ENCODE measurements at places on chromosomes 2 and 18.

DNA sequence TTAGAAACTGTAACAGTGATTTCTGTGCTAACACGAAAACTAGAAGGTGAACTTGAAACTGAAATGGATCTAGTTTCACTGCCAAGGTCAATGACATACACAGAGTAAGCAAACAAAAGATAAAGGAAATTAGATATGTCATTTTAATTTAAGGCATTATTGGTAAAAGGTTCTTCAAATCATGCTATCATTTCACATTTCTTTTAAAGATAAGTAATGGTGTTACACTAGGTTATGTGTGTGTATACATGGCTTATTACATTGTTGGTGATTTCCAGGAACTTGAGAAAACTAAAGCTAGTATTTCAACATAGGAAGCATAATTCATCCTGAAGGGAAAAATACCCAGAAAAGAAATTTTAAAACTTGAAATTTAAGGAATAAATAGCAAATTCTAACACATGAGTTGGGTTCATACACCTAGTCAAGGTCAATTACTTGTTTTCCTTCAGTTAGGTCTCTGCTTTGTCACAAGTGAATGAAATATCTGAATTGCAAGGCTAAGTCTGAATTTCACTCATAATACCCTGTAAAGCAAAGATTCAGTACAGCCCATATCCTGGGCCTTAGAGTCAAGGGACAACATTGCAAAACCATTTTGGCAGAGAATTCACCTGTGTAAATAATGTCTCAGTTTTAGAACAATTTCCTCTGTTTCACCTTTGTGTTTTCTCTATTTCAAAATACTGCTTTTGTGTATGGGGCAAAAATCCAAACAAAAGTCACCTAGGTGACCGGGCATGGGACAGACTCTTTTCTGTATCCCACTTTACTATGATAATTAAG is 141.6 kb downstream of the SRBD1 start:
- DNase-seq: peak; percentile 31

GRCh38 chr18:41594582-41594981 is 360.5 kb upstream of the PIK3C3 start:
- no peak for DNase-seq

- no peak for DNase-seq
These were observed 124.4 kb downstream of the TTC27 start for GRCh38 chr2:32752205-32752604.

GRCh38 chr2:157427003-157427921 is 16.6 kb downstream of the CYTIP start:
- no peak for DNase-seq

- no peak for DNase-seq
These were observed 3.7 kb downstream of the ODC1 start for GRCh38 chr2:10444463-10444862.

DNA sequence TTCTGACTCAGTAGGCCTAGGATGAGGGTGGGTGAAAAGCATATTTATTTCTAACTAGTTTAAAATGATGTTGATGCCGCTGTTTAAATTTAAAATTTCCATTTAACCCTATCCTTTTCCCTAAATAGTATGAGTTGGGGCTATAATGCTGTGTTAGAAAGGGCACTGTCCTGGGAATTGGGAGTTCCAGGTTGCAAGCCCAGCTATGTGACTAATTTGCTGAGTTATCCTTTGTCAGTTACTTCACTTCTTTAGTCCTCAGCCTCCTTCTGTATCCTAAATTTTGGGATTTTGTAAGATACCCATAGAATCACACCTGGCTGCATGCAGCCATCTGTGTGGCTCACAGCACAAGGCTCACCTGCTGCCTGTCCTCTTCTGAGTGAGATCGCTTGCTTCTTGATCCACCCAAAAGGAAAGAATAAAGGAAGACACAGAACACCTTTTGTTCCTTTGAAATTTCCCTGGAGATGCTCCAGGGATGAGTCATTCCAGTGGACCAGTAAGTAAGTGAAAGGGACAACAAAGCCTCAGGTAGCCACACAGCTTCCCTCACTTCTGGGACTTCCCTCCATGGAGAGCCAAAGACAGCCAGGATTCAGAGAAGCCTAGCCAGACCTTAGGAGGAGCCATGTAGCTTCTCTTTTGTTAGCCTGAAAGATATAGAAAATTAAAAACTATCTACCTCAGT is 97.2 kb downstream of the DTNA start:
- no peak for DNase-seq

DNA sequence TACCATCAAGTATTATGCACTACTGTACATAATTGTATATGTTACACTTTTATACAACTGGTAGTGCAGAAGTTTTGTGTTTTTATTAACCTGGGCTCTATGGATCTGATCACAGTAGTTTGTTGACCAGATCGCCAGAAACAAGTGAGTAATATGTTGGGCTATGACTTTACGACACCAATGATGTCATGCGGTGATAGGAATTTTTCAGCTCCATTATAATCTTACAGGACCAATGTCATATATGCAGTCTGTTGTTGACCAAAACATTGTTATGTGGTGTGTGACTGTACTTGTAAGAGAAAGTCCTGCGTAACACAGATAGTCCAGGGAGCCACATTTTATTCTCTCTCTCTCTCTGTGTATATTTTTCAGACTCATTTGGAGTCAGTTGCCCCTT is 4.5 kb upstream of the ACOXL start:
- DNase-seq: peak; percentile 3

GRCh38 chr18:48181857-48182256 is 227.3 kb downstream of the ZBTB7C start:
- DNase-seq: no peak

DNA sequence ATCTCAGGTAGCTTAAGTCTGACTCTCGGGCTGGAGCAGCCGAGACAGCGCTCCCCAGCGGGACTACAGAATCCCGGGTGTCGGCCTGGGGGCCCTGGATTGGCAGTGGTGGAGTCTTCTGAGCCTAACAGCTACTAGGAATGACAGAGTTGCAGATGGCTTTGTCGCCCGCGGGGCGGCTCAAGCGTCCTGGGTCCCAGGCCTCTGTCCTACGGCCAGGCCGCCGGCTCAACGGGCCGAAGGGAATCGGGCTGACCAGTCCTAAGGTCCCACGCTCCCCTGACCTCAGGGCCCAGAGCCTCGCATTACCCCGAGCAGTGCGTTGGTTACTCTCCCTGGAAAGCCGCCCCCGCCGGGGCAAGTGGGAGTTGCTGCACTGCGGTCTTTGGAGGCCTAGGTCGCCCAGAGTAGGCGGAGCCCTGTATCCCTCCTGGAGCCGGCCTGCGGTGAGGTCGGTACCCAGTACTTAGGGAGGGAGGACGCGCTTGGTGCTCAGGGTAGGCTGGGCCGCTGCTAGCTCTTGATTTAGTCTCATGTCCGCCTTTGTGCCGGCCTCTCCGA is 8.8 kb downstream of the SIX2 start:
- DNase-seq: no peak

- no peak for DNase-seq
These were observed 6.3 kb upstream of the INO80D start for GRCh38 chr2:206092297-206092696.

DNA sequence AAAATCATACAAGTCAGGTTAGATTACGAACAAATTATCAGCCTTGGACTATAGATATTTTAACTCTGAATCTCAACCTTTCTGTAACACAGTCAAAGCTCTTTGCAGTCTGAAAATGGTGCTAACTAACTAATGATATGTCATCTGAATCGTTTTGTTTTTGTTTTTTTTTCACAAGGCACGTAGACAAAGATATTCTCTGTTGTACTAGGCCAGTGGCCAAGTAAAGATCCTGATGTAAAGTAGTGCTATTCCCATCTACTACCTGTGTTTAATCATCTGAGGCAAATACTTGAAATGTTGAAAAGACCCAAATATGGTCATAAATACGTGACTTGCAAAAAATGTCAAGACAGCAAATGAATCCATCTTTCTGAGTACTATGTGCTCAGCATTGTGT is 65.7 kb downstream of the REL start:
- DNase-seq: no peak

DNA sequence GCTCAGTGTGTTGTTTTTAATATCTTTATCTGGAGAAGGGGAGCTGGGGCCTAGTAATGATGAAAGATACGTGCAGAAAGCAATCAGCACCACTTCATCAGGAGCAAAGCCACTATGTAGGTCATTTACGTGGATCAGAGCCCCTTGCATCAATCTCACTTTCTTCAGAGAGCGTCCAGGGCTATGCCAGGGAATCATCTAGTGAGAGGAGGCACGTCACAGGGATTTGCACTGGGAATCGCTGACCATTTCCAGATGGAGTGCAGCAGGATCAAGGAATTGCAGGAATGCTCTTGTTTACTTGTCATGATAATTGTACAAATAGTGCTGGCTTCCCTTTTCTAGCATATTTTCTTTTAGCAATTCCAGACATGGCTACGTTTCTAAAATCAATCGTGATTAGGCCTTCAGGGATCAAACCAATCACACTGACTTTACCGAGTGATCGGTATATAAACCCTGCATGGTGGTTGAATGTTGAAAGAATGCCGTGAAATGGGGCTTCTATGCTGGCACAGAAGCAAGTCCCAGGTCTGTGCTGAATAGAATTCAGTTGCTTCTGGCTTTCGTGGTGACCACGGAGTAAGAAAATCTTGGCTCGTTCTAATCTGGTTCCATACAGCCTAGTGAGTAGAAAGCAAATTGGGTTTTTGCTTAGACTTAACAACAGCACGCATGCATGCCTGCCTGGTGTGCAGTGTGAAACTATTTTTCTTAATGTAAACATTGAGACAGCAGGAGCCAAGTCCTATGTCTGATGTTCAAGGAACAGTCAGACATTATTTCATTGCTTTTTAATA is 122.8 kb downstream of the TMEM200C start:
- peak; percentile 3 for DNase-seq

DNA sequence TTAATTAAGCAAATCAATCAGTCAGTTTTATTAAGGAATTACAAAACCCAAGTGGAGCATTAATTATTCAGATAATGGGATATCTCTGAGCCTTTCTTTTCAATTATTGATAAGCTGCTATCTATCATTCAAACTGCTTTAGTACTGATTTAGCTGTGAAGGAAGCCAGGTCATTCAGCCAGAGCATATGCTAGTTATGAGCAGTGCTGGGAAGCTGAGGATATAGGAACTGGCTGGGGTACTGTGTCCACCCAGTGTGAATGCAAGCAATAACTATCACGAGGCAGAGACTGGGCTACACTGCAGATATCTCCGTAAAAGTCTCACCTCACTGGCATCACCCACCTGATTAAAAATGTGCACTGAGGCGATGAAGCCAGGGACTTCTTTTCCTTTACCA is 496.7 kb upstream of the PIK3C3 start:
- DNase-seq: no peak

DNA sequence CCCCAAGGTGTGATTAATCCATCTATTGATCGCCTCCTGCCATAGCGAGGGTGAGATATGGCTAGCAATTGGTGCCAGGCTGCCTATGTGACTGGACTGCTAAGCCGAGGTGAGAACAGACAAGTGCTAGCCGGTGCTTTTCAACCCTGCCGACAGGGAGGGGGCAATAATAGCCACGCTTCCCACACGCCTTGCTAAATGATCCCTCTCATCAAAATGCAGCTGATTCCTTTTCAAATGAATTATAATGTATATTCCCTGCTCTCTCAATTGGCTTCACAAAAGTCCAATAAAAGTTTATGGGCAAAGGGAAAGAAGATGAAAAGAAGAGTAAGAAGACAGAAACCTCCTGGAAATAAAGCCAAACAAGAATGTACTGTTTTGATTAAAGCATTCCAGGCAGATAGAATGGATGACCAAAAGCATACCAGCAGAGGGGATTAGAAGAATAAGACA is 235.6 kb downstream of the ICOS start:
- DNase-seq: no peak

GRCh38 chr18:56161566-56162260 is 476.7 kb downstream of the TXNL1 start:
- DNase-seq: peak; percentile 53

- DNase-seq: no peak
These were observed 21.1 kb downstream of the PER2 start for GRCh38 chr2:238267341-238267710.

DNA sequence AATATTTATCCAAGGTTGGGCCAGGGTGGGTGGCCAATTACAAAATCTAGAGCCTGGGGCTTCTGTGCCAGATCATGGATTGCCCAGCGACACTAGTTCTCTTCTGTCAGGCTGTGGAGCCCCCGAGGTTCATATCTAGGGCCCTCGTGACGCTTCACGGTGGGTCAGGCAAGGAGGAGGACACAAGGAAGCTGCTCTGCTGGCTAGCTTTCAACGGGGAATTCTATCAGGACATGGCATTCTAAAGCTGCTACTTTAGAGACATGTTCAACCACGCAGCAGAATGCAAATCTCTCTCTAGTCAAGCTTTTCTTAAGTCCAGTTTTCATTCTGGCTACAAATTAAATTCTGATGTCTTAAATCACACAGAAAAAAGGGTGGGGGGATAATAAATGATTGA is 180.2 kb downstream of the THADA start:
- DNase-seq: no peak

DNA sequence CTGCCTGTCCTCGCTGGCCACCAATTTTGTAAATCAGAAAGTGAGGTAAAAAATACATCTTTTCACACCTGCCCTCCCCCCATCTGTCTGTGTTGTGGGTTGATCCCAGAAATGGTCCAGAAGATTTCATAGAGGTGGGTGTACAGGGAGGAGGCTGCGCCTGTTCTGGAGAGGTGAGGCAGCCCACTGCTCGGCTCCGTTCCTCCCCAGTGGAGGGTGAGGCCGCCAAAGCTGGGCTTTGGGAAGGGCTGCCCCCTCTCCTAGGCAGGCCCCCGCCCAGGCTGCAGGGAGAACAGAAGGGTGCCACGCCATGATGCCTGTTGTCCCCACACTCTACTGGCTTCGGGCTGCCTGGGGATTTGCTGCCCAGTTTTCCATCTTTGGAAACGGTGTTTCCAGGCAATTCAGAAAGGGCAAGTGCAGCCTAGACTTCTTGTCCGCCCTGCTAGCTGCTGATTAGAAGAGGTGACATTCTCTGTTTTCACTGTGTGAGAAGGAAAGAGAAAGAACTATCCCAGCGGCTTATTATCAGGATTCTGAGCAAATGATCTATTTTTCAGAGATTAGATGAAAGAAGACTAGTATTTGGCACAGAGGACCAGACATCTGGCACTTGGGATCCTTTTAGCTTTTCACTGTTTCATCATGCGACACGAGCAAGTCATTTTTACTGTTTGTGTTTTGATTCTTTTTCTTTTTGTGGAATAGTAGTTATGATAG is 18.7 kb downstream of the SMARCAL1 start:
- DNase-seq: no peak

- no peak for DNase-seq
These were observed 27.7 kb upstream of the ZNF638 start for GRCh38 chr2:71303849-71304248.

GRCh38 chr2:224918626-224919471 is 123.4 kb downstream of the DOCK10 start:
- no peak for DNase-seq

- DNase-seq: no peak
These were observed 465.6 kb upstream of the POU3F3 start for GRCh38 chr2:104388296-104388695.

GRCh38 chr2:109117780-109118179 is 11.2 kb upstream of the SH3RF3 start:
- no peak for DNase-seq

- DNase-seq: no peak
These were observed 1125.1 kb downstream of the TDRD15 start for GRCh38 chr2:22248851-22249250.

- DNase-seq: no peak
These were observed 1485.1 kb upstream of the TMEFF2 start for GRCh38 chr2:193679847-193680246.

- no peak for DNase-seq
These were observed 31.9 kb downstream of the TWIST2 start for GRCh38 chr2:238879621-238880377.

Measured in fibroblast of mammary gland (primary cell).